Activated CD4-positive, CD25-positive, alpha-beta regulatory T cell (primary cell): ENCODE measurements at places on chromosomes 12 and 14.

GRCh38 chr14:75832621-75833297, 149.0 kb downstream of the TGFB3 start:
- no peak for DNase-seq

GRCh38 chr14:62002642-62003041, 240.4 kb downstream of the SNAPC1 start:
- no peak for DNase-seq

- DNase-seq, result no peak
Observed at GRCh38 chr12:56071648-56072047, 8.3 kb upstream of the ERBB3 start.

GRCh38 chr14:102501751-102502315, 7.7 kb downstream of the ANKRD9 start:
- DNase-seq, result no peak

DNA sequence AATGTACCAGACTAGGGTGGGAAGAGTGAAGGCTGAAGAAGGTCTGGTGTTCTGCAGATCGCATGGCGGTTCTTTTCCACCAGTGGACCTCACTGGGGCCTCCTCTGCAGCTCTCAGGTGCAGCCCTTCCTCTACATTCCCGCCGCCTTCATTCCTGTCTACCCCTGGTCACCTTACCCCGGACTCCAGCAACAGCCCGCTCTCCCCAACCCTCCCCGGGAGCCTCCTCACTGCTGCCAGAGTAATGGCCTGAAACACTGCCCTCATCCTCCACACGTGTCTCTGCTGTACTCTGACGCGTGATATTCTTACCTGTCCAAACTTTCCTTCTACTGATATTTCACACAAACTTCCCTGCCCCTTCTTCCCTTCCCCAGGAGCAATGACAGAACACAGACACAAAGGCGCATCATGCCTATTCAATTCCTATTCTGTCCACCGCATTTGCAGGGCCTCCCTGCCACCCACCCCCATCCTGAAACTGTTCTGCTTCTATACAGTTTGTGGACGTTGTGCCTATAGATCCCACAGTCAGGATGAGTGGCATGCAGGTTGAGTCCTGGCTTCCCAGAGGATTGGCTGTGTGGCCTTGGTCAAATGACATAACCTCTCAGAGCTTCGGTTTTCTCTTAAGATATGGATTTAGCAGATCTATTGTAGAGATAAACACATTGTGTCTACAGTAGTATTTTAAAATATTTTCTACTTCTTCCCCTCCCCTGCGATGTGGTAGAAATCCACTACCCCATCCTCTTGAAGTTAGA, 1.7 kb upstream of the NUAK1 start:
- DNase-seq, result no peak

- no peak for DNase-seq
Observed at GRCh38 chr14:65360144-65360784, 52.3 kb upstream of the FUT8 start.

DNA sequence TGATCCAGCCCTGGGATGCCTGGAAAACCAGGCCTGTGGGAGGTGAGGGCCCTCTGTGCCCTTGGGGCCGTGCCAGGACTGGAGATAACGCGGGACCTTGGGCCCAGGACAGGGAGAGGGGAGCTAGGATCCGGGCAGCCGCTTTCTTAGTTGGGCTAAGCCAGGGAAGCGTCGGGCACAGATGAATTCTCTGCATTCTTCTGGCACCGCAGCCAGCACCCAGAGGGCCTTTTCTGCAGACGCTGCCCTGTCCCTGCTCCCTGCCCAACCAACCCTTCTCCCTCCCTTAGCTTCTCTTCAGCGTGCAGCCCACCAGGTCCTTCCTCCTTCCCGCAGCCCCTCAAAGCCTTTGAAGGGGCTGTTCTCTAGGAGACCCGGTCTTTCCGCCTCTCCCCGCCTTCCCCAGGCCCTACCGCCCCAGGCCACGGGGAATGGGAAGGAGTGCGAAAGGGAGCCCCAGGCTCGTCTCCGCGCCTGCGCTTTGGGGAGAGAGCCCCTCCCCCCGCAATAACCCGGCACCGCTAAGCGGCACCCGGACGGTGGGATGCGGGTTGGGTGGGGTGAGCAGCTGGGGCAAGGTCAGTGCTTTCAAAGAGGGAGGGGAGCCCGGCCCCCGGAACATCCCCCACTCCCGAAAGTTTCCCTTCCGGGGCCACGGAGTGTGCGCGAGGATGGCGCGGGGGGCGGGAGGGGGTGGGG, 663 bp downstream of the NCKAP5L start:
- DNase-seq, result no peak

- peak; percentile 19 for DNase-seq
Observed at GRCh38 chr12:93785249-93786010, 108.3 kb downstream of the CRADD start.

- no peak for DNase-seq
Observed at GRCh38 chr14:90828642-90829487, 12.6 kb upstream of the TTC7B start.

GRCh38 chr12:125983094-125983783, 918.0 kb downstream of the AACS start:
- no peak for DNase-seq

DNA sequence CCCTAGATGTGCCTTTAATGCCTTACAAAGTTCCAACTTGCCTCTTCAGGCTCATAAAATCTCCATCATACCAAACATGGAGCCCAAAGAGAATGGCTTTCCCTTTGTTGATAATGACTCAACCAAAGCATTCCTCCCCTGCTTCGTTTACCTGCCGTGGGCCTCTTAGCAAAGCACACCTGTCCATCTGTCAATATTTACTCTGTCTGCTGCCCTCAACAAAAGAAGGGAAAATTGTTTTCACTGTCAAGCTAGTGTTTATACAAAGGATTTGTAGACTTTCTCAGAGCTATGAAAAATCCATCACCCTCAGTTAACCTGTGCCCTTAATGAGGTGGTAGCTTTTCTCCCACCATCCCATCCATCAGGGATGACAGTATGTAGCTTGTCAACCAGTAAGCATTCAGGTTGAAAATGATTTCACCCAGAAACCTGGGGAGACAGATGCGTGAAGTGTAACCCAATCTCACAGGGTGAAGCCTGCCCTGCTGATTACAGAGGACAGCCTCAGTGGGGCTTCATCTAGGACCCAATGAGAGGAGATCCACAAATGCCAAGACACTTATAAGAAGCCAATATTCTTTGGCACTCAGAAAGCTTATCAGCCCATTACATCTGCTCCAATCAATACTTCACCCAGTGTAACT, 278.1 kb downstream of the NUAK1 start:
- DNase-seq, result no peak

DNA sequence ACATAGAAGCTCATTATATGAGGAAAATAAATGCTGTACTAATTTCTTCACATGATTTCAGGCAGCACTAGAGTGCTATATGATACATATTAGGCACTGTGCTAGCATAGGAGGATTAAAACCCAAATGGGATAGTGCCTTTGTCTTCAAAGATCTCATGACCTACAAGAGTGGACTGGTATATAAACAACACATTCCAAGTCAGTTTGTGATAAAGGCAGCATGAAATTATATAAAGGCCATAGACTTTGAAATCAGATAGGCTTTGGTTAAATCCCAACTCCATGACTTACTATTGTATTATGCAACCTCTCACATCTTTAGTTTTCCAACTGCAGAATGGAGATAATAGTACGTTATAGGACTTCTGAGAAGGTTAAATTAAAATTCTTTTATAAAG, 179.7 kb downstream of the RAD51B start:
- DNase-seq, result no peak

DNA sequence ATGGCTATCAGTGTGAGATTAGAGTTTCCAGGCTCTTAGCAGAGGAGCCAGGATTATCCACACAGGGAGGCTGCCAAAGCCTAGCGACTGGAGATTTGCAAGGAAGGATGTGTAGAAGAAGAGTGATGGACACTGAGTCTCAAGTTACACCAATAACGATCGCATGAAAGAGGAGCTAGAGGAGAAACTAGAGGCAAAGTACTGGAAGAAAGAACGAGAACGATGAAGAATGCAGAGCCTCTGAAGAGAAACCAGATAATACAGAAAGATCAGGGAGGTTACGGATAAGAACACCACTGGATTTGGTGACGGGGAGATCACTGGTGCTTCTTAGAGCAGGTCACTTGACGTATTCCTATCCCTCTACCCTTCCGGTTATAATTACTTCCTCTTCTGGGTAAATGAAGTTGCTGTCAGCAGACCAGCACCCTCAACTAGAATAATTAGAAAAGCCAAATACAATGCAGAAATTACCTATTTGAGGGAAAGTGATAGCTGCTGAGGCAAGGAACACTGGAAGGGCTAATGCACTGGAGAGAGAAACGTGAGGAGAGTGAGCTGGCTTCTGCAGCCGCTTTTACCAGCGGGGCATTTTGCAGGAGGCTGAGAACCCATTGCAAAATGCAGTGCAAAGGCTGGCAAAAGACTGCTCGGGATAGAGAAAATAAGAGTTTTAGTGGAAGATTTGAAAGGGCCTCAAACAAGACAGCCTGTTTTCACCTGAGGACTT, 93.1 kb upstream of the HIF1A start:
- no peak for DNase-seq

DNA sequence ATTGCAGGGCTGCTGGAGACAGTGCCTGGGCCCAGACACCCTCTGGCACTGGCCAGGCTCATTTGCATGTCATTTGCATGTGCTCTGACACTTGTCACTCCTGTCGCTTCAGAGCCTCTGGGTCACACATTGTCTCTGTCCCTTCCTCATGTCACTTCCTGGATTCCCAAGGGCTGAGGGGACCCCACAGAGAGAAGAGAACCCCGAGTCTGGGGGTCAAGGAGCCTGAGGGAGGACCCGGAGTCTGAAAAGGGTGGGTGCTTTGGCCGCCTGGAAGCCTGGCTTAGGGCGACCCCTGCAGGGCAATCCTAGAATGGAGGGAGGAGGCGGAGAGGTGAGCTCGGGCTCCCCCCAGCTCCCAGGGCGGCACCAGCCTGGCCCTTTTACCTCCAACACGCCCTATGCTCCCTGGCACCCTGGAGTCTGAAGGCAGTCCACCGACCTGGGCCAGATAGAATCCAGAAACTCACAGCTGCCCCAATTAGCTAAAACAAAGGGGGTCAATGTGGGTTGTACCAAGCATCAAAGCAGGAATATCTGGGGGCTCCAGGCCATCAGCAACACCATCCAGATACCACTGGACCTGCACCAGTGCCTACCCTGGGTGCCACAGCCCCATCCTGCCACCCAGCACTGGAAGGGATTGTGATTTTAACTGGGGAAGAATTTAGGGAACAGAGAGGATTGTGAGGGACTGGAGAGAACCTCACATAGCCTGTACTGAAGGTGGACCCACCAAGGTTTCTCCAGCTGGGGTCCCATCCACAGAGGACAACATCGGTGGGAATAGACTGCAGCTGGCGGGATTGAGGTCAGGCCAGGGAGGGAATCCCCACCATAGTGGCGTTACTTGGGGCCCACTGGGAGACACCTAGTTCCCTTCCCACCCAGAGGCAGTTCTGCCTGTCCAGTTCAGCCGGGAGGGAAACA, 21.8 kb upstream of the KRT78 start:
- DNase-seq, result peak; percentile 39

- no peak for DNase-seq
Observed at GRCh38 chr12:92722897-92723296, 20.1 kb downstream of the PLEKHG7 start.

- no peak for DNase-seq
Observed at GRCh38 chr12:80099259-80099658, at the start of gene OTOGL. Gene OTOGL, plus strand, starts transcription at chr12:80099537. Its CDS starts 109,895 bp downstream, at chr12:80209432.

- DNase-seq, result no peak
Observed at GRCh38 chr14:69582212-69582611, 7.5 kb upstream of the CCDC177 start.

DNA sequence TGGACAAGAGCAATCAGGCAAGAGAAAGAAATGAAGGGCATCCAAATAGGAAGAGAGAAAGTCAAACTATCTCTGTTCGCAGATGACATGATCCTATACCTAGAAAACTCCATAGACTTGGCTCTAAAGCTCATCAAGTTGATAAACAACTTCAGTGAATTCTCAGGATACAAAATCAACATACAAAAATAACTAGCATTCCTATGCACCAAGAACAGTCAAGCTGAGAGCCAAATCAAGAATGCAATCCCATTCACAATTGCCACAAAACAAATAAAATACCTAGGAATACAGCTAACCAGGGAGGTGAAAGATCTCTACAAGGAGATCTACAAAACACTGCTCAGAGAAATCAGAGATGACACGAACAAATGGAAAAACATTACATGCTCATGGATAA, 417.5 kb upstream of the ATP2B1 start:
- no peak for DNase-seq
